ENCODE measurements at places on chromosomes 7 and 10.

- no peak for DNase-seq
Measured at GRCh38 chr10:114442091-114442630, 37.9 kb upstream of the AFAP1L2 start.

DNA sequence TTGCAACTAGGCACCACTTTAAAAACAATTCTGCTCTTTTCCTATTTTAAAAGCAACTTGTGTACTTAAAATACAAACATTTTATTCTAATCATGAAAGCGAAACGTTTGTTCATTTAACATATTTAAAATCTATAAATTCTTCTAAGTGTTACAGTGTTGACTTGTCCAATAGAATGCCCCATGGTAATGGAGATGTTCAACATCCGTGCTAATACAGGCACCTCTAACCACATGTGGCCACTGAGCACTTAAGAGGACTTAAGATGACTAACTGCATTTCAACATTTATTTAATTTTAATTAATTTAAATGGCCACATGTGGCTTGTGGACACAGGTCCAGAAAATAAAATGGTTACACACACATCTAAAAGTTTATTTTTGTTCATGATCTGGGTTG lies 115.1 kb downstream of the TPK1 start:
- no peak for DNase-seq

GRCh38 chr10:72121389-72121788 lies 33.0 kb upstream of the SPOCK2 start:
- no peak for DNase-seq

DNA sequence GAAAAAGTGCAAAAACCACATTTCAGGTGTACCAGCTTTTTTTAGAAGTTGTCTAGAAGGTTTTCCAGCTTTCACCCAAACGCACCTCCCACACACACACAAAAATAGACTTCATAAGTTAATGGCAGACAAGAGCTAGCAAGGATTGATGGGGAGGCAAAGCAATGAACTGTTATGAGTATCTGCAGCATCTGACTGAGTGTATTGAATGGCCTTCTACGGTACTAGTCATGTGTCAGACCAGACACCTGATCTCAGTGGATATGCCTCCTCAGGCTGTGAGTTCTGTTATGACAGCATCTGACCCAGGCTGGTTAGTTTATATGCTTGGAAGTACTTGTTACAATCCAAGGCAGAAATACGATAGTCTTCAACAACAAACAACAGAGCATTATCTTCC lies 406.1 kb upstream of the AUTS2 start:
- no peak for DNase-seq

DNA sequence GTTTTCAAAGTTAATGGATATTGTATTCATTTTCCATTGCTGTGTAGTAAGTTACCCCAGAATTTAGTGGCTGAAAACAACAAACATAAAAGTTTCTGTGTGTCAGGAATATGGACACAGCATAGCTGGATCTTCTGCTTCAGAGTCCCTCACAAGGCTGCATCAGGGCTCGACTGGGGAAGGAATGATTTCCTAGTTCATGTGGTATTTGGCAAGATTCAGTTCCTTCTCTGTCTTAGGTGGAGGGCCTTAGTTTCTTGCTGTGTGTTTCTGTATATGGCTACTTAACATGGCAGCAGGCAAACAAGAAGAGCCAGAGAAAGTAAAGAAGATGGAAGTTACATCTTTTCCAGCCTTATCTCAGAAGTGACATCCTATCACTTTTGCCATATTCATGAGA lies 51.1 kb downstream of the TPST1 start:
- DNase-seq, result no peak

GRCh38 chr7:16944936-16945335 lies 63.2 kb upstream of the AGR3 start:
- no peak for DNase-seq

- DNase-seq, result peak; percentile 96
Measured at GRCh38 chr10:21401196-21401595, 124.3 kb downstream of the SKIDA1 start.

DNA sequence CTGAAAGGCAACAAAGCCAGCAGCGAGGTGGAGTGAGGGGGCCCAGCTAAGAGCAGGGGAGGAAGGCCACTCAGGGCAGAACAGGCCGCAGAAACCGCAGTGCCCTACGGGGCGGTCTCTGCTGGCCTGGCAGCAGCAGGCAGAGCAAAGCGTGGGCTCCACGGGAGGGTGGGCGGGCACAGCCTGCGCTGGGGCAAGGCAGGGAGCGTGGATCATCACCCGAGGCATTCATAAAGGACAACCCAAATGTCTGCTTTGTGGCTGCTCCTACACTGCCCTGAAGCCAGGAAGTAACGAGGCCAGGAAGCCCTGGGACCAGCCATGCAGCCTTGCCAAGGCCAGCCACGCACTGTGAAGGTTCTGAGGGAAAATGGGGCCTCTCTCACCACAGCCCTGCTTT lies 127.5 kb downstream of the MAD1L1 start:
- no peak for DNase-seq

GRCh38 chr10:75402486-75403143 lies 1.1 kb upstream of the ZNF503 start:
- no peak for DNase-seq

- DNase-seq, result no peak
Measured at GRCh38 chr10:26931223-26931622, 70.5 kb upstream of the ABI1 start.

DNA sequence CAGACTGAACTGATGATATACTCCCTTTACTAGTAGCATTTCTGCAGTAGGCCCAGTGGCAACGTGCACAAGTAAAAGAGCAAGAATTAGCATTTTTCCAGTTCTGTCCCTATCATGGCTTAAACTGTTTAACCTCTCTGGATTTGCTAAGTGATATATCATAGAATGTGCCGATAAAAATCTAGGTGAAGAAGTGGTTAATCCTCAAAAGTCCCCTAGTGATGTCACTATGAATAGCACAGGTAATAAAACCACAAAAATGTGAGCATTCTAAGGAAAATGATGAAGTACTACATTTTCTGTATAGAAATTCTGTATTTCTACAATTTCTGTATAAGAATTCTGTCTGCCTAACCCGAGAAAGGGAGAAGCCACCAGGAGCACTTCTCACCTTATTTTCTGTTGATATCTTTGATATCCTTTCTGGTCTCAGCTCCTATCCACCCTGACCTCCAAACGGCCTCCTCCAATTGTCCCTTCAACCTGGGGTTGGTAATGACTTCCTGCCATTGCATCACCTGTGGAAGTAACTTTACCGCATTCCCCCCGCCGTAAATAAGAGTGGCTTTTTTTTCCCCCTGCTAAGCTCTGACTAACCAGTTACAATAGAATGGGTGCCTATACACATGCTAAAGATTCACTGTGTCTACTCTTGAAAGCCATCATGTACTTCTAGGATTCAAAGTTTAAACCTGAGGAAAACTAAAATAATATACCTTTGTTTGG lies 155.9 kb upstream of the ASAH2 start:
- peak; percentile 66 for DNase-seq

Measured in kidney tubule cell (primary cell).